Osteocyte (in vitro differentiated cells): ENCODE measurements at places on chromosomes 16 and 17. TPM values are rescaled to one million over a fixed set of nuclear protein-coding genes. Genes with fewer than 3 reads are reported as not detected.

Gene SULT1A1
- 10.4 and 11.4 TPM in 2 replicates for total RNA-seq

Gene ABCC3
- 0.37 and 0.73 TPM in 2 replicates for total RNA-seq

Gene DHRS7C
- not detected in 2 replicates for total RNA-seq

Gene DCAF7
- total RNA-seq: 93.9 and 97.4 TPM in 2 replicates

GRCh38 chr17:76681222-76682137 lies 29.3 kb downstream of the MXRA7 start:
- peak; percentile 90 for DNase-seq

- DNase-seq: no peak
Measured at GRCh38 chr17:45888392-45888791, 6.0 kb upstream of the MAPT start.

DNA sequence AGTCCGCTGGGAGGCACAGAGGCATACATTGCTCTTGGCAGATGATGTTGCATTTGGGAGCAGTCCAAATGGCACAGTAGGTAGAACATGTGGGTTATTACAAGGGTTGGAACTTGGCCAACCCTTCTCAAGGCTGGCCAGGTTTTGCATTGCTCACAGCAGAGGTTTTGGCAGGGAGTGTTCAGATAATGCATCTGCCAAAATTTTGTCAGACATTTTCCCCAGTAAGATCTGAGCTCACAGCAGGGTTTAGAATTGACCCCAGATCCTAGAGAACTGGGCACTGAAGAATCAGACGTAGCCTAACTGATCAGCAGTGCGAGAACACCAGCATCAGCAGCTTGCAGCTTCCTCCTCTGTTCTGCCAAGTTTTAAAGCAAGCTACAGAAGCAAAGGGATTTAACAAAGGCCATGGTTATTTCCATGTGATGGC lies 468.8 kb upstream of the KIF2B start:
- DNase-seq: no peak

DNA sequence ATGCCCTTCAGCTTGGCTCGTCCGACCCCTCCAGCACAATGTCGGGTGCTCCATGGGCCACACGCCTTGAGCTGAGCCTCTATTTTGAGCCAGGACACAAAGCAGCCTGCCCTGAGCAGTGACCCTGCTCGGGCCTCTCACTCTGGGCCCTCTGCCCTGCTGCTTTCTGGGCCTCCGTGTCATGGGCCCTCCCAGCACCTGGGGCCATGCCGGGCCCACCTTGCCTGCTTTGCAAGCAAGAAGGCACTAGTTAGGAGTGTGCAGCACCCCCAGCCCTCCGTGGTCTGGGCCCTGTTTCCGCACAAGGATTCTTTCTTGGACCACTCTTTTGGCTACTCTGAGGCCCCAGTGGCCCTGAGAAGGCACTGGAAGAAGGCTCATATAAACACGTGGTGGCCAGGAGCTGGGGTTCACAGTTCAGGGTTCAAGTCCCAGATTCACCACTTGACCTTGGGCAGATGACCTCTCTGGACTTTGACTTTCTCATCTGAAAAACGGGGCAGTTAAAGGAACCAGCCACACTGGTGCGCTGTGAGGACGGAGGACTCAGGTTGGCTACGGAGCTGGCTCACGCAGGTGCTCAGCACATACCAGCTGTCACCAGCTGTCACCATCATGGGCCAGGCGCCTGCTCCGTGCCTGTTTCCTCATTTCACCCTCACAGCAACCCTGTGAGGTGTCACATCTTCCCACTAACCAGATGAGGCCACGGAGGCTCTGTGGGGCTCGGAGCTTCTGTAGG lies 166.0 kb upstream of the GSE1 start:
- no peak for DNase-seq

GRCh38 chr17:39327109-39327508 lies 74.3 kb downstream of the FBXL20 start:
- DNase-seq: no peak

DNA sequence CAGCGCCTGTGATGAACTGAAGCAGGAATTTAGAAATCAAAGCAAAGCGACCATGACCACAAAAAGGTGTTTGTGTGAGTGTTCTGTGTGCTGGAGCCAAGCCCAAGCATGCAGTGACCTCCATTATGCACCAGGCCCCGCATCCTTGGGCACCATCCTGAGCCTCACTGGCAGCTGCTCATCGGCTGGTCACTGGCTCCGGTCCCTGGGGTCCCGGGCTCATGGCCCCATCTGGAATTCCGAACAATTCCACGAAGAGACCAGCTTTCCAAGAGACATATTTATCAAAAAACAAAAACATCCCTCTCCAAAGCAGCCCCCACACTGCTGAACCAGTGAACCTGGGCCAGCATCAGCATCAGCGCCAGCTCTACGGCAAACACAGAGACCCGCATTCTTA lies 15.2 kb upstream of the ZNF469 start:
- DNase-seq: no peak
